RWPE2 (cell line): ENCODE measurements at places on chromosomes 6 and 20.

DNA sequence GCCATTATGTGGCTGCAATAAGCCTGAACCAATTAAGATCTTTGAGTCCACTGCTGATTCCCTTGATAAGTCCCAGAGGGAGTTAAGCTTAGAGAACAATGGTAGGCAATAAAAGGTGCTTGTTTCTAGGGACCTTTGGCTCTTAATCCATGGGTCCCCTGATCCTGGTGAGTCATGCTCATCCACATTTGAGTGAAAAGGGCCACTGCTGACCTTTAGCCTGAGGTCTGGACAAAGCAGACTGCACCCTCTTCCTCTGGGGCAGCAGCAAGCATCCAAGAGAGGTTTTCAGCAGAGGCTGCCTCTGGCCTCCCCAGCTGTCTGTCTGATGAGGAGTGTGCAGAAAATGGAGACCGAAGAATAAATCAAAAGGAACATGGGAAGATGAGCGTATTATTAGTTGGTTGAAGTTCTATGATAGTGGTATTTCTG lies 16.1 kb upstream of the SCGN start:
- peaks cover 3% of the 10 kb centered on the region for H3K27me3 ChIP-seq
- no peak for DNase-seq
- no peaks in the 10 kb centered on the region for H3K4me1 ChIP-seq
- no peaks in the 10 kb centered on the region for H3K36me3 ChIP-seq
- H3K4me3 ChIP-seq: no peak overlapping the region

DNA sequence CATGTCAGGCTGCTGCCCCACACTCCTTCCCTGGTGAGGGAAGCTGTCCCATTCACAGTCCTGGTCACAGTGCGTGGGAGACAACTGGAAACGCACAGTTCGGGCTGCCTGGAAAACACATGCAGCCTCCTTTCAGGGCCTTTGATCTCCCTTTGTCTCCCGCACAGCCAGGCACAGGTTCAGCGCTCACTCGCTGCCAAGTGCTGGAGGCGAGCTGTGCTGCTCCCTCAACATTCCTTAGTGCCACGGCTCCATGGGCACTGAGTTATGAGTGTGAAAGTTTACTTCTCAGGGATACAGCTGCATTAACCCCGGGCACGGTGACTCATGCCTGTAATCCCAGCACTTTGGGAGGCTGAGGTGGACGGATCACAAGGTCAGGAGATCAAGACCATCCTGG lies 9.1 kb downstream of the YTHDF1 start:
- peak; percentile 86 for DNase-seq
- peak overlapping the region; percentile 3 for H3K27ac ChIP-seq
- no peaks in the 10 kb centered on the region for H3K27me3 ChIP-seq
- H3K36me3 ChIP-seq: peaks cover 100% of the 10 kb centered on the region

DNA sequence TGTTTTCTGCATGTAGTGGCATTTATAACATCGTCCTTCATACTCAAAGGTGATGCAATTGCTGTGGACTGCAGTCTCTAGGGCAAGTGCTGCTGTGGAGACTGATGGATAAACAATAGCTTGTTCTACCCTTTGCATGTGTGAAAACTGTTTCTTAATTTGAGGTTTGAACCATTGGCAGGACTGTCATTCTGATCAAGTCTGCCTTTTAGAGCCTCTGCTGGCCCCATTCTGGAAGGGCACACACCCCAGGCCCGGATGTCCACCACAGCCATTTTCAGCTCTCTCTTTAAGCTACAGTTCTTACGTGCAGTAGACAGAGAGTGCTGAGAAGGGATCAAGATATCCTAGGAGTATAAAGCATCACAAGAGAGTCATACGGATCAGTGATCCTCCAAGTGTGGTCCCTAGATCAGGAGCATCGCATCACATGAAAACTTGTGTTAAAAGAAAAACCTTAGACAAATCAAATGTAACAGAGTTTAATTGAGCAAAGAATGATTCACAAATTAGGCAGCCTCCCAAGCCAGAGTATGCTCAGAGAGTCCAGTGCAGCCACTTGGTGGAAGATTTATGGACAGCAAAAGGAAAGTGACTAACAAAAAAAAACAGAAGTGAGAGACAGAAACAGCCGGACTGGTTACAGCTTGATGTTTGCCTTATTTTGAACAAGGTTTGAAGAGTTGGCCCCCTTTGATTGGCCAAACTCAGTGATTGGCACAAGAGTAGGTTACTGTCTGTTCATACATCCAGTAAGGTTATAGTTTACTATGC lies 52.0 kb downstream of the FRK start:
- H3K27me3 ChIP-seq: no peaks in the 10 kb centered on the region
- no peaks in the 10 kb centered on the region for H3K36me3 ChIP-seq
- H3K4me3 ChIP-seq: no peak overlapping the region

DNA sequence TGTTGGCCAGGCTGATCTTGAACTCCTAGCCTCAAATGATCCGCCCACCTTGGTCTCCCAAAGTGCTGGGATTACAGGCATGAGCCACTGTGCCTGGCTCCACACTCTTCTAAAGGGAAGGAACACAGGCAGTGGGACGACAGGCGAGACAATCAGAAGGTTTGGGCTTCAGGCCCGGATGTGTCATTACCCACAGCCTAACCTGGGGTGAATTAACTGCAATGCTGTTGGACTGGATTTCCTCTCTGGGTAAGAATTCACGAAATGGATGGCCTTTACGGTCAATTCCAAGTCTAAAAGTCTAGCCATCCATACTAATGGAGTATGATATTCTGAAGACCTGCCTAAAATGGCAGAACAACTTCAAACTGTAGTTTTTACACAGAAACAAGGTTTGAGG lies 83.7 kb upstream of the CCDC28A start:
- H3K4me1 ChIP-seq: peaks cover 21% of the 10 kb centered on the region
- H3K4me3 ChIP-seq: no peak overlapping the region
- no peaks in the 10 kb centered on the region for H3K27me3 ChIP-seq
- H3K27ac ChIP-seq: no peak overlapping the region
- DNase-seq: no peak

- DNase-seq: no peak
- peaks cover 3% of the 10 kb centered on the region for H3K27me3 ChIP-seq
- H3K4me3 ChIP-seq: no peak overlapping the region
- H3K36me3 ChIP-seq: no peaks in the 10 kb centered on the region
- H3K27ac ChIP-seq: no peak overlapping the region
These were observed 102.7 kb downstream of the RNASET2 start for GRCh38 chr6:166853371-166854325.

DNA sequence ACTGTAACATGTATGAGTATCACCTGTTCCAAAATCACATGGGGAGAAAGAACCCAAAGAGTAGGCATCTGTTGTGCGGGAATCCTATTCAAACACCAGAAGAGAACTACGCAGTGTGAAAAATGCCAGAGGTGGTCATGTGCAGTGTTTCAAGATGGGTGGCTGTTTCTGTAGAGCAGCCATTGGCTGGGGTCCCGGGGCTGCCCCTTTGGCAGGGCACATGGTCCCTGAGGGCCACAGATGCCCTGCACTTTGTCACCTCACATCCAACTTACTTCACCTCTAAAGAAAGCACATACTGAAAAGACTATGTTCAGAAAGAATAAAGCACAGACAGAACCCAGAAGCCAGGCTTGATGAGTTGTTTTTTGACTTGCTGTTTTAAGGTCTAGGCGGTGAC lies 12.3 kb downstream of the MTCH1 start:
- no peak overlapping the region for H3K27ac ChIP-seq
- H3K4me3 ChIP-seq: no peak overlapping the region
- H3K27me3 ChIP-seq: no peaks in the 10 kb centered on the region

DNA sequence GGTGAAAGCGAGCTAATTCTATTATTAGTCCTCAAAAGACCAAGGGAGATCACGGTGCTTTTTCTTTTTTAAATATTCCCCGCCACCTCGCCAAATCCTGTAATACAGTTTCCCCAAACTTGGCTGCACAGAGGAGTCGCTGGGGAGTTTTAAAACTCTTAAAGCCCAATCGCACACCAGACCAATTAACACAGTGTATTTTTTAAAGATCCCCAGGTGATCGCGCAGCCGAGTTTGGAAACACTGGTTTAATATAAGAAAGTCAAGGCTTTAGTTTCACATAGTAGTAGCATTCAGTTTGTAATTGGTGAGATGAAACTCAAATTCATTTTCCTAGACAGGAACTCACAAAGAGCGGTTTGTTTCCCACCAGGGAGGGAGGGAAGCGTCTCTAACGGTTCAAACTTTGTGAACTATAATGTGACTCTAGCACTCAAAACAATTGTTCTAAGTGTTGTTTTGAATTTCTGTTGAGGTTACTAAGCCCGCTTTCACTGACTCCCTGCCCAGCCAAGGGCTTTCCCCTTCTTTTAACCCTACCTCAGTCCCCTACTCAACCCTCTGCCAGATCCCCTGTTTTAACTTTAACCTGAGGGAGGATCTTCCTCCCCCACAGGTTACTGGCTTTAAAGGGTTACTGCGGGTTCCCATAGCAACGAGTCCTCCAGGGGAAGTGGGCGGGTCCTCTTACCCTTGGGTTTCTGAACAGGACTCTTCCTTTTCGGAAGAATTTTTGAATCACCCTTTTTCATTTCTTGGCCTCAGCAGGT lies 25.7 kb upstream of the BTBD3 start:
- 0 out of 2 replicates have a peak, but pooled peaks cover 4% of the 10 kb centered on the region for H3K36me3 ChIP-seq
- H3K4me1 ChIP-seq: peaks cover 38% of the 10 kb centered on the region
- peak overlapping the region; percentile 98 for H3K4me3 ChIP-seq
- peak overlapping the region; percentile 80 for H3K27ac ChIP-seq

DNA sequence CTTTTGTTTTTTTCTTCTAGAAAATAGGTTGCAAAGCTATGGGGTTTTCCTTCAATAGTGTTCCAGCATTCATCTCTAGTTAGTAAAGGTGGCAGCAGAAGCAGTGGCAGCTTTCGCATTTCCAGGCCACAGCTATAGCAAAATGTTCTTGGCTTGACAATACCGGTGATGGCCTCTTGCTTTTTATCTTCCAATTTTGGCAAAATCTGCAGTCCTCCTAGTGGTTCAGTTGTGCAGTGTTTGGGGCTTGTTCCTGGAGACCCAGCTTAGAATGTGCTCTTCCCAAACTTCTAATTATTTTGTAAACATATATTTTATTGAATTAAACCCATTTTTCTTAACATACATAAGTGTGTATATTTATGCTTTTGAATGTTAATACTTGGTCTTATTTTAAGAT lies 370.6 kb upstream of the MAN1A1 start:
- DNase-seq: no peak
- H3K36me3 ChIP-seq: no peaks in the 10 kb centered on the region
- no peak overlapping the region for H3K4me3 ChIP-seq
- no peaks in the 10 kb centered on the region for H3K27me3 ChIP-seq
- no peak overlapping the region for H3K27ac ChIP-seq

- no peaks in the 10 kb centered on the region for H3K36me3 ChIP-seq
- DNase-seq: no peak
- no peak overlapping the region for H3K27ac ChIP-seq
- peaks cover 6% of the 10 kb centered on the region for H3K4me1 ChIP-seq
These were observed 31.0 kb upstream of the ZNFX1 start for GRCh38 chr20:49308875-49309274.

GRCh38 chr20:14761903-14762302 lies 424.5 kb upstream of the FLRT3 start:
- no peak for DNase-seq
- H3K27me3 ChIP-seq: no peaks in the 10 kb centered on the region
- H3K4me3 ChIP-seq: no peak overlapping the region
- no peaks in the 10 kb centered on the region for H3K4me1 ChIP-seq
- H3K36me3 ChIP-seq: no peaks in the 10 kb centered on the region

GRCh38 chr6:56101141-56101553 lies 146.2 kb downstream of the COL21A1 start:
- no peaks in the 10 kb centered on the region for H3K36me3 ChIP-seq
- peak overlapping the region; percentile 42 for H3K27ac ChIP-seq
- DNase-seq: no peak
- H3K27me3 ChIP-seq: no peaks in the 10 kb centered on the region
- no peak overlapping the region for H3K4me3 ChIP-seq

GRCh38 chr6:130717657-130718056 lies 109.5 kb upstream of the SMLR1 start:
- no peaks in the 10 kb centered on the region for H3K36me3 ChIP-seq
- no peaks in the 10 kb centered on the region for H3K27me3 ChIP-seq
- DNase-seq: no peak
- no peak overlapping the region for H3K27ac ChIP-seq

- peak overlapping the region; percentile 98 for H3K27ac ChIP-seq
- no peak for DNase-seq
- no peaks in the 10 kb centered on the region for H3K27me3 ChIP-seq
These were observed 681.0 kb upstream of the GJE1 start for GRCh38 chr6:141451511-141452353.

DNA sequence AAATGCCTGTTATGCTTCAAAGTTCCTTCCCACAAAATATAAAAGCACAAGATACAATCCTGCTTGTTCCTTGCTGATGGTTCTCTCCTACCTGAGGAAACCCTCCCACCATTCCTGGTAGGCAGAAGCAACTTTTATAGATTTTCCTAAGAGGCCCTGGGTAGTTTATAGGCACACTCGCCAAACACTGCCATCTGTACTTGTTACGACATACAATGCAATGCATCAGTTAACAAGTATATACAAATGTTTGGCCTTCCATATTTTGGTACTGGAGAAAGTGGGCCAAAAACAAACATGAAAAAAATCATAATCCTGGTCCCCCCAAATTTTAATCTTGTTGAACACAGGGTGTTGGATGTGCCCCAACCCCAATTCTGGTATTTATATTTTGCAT lies 16.6 kb downstream of the MCM9 start:
- no peaks in the 10 kb centered on the region for H3K27me3 ChIP-seq
- H3K4me1 ChIP-seq: no peaks in the 10 kb centered on the region
- DNase-seq: no peak
- H3K27ac ChIP-seq: no peak overlapping the region
- peaks cover 85% of the 10 kb centered on the region for H3K36me3 ChIP-seq

GRCh38 chr6:144294016-144294415 lies 8.9 kb downstream of the UTRN start:
- no peak overlapping the region for H3K4me3 ChIP-seq
- peaks cover 54% of the 10 kb centered on the region for H3K36me3 ChIP-seq
- H3K27ac ChIP-seq: peak overlapping the region; percentile 60
- no peak for DNase-seq
- H3K4me1 ChIP-seq: peaks cover 19% of the 10 kb centered on the region

GRCh38 chr6:84643778-84644177 lies 120.6 kb downstream of the TBX18 start:
- H3K4me3 ChIP-seq: no peak overlapping the region
- peaks cover 43% of the 10 kb centered on the region for H3K4me1 ChIP-seq
- H3K27me3 ChIP-seq: no peaks in the 10 kb centered on the region
- H3K36me3 ChIP-seq: no peaks in the 10 kb centered on the region

DNA sequence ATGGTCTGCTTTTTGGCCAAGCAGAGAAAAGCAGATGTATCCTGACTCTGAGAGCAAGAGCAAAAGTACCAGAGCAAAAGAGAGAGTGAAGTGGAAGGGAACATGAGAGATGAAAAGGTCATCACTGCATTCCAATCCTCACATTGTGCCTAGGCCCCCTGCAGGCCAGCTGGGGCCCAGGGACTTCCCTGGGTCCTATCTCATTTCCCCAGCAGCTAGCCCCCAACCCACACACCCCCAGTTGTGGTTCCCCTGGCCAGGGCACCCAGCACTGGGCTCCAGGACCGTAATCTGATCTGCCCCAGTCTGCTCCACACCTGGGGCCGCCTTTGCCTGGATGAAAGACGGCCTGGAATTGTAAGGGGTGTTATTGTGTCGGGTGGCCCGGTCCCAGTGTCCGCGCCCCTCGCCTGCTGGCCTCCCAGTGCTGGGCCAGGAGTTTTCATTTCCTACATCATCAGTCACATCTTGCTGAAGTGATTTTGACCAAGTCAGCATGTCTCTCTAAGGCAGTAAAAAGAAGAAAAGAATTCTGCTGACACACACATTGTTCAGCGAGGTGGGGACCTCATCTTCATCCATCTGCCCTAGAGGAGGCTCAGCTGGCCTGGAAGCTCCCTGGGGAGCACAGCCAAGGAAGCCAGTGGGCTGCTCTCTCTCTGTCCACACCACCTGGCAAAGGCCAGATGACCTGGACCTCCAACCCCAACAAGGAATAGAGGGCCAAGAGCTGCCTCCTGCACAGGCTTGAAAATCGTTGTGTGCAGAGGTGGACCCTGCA lies 4.0 kb upstream of the BMP7 start:
- no peak overlapping the region for H3K27ac ChIP-seq
- peaks cover 96% of the 10 kb centered on the region for H3K27me3 ChIP-seq
- H3K4me3 ChIP-seq: no peak overlapping the region
- H3K4me1 ChIP-seq: no peaks in the 10 kb centered on the region
- no peak for DNase-seq
- no peaks in the 10 kb centered on the region for H3K36me3 ChIP-seq
